ENCODE measurements at places on chromosomes 12 and 14.

GRCh38 chr14:41605550-41606281, 960 bp upstream of the LRFN5 start:
- no peak for DNase-seq

DNA sequence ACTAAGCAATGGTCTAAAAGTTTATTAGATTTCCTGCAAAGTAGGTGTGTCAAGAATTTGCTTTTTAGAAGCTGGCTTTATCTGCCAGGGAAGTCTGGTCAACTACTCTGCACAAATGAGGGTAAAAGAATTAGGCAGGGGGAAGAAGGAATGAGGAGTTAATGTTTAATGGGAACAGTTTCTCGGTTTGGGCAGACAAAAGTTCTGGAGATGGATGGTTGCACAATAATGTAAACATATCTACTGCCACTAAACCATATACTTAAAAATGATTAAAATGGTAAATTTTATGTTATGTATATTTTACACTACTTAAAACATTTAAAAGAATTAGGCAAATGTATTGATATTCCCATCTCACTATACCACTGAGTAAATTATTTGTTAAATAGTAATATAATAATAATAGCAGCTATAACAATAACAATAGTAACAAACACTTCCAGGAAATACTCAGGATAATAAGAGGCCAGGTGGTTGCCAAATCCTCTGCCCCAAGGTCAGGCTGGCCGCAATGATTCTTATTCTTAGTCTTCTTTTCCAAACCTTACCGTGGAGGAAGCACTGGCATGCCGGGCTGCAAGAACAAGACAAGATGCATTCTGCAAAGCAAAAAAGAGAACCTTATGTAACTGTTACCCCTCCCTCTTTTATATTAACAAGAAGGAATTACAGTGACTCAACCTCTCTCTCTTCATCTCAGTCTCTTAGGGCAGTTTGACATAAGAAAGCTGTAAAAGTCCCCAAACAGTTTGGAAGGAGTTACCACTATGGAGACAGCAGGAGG, 13.9 kb downstream of the CS start:
- no peak for DNase-seq

DNA sequence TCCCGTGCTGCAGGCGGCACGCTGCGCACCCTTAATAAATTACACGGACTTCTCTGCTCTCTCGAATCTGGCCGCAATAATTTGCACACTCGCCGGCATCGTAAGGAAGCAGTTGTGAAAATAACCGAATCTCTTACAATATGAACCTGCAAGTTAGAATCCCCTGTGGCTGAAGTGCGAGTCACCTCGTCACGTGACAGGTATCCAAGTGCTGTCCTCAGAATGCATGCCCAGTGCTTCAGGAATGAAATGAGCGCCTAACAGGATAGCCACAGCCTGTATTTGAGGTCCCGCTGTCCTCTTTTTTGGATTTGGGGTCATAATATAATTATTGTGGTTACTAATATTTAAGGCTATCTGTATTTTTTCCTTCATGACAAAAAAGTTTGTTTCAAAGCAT, 82.0 kb downstream of the VWF start:
- no peak for DNase-seq

GRCh38 chr12:18882690-18883089, 144.8 kb downstream of the CAPZA3 start:
- DNase-seq, result no peak

DNA sequence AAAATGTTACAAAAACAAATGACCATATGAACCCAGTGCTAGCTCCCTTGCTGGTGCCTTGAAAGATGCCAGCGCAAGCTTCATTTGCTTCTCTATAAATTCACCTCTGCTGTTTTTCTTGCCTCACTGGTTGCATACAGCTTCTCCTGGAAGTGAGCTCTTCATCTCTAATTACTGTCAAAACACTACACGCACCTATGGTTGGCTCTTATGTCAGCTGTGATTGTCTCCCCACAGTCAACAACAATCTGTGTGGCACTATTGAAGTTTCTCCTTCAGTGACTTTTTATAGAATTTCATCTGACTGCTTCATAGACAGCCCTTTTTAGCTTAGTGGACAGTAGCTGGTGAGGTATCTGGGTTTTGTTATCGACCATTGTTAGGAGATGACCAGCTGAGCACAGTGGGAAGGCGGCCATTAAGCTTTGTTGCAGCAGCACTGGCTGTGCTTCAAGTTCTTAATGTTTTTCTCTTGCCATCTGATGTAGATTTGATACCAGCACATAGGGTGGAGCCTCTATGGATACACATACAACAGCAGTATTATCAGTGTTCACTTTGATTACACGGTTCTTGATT, 131.8 kb downstream of the KITLG start:
- DNase-seq, result no peak

GRCh38 chr12:112762753-112763152, 28.8 kb upstream of the RPH3A start:
- DNase-seq, result no peak

- DNase-seq, result no peak
Measured at GRCh38 chr12:109464642-109465351, 12.3 kb downstream of the KCTD10 start.

DNA sequence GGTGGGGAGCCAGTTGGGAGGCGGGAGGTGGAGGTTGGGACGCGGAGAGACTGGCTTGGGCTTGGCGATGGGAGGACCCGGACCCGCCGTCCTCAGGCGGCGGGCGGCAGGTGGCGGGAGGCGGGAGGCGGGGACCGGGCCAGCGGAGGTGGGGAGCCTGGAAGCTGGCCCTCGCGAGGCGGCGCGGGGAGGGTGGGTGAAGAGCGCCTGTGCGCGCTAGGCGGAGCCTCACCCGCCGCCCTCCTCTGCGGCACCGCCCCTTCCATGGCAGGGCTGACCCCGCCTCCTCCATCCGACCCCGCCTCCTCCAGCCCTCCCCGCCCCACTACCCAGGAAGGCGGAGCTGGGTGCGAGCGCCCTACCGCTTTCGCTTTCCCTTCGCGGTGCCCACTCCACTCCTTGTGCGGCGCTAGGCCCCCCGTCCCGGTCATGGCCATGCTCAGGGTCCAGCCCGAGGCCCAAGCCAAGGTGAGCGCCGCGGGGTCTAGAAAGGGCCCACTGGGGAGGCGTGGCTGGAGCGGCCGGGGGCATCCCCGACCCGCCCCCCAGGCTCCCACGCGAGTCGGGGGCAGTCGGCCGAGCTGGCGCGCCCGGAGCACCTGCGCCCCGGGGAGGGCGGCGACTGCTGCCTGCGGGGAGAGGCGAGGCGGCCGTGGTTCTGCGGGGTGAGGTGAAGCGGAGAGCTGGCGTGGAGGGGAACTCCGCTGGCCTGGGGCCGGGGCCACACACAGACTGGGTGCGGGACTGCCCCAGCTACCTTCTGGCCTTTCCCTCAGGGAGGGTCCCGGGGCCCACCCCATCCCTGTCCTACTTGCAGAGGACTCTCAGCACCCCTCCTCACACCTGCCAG, at the start of gene PSME1:
Gene PSME1, plus strand, starts transcription at position 361 of the 850 bp plus-strand sequence. Its CDS starts 69 bp downstream, at position 430.
- DNase-seq, result peak; percentile 89

All from stimulated activated CD8-positive, alpha-beta memory T cell treated with anti-CD3 and anti-CD28 coated beads, Interleukin-2, amount 100 ng/mL, for 48 hours (primary cell).